ENCODE measurements at places on chromosomes 6 and 20.

DNA sequence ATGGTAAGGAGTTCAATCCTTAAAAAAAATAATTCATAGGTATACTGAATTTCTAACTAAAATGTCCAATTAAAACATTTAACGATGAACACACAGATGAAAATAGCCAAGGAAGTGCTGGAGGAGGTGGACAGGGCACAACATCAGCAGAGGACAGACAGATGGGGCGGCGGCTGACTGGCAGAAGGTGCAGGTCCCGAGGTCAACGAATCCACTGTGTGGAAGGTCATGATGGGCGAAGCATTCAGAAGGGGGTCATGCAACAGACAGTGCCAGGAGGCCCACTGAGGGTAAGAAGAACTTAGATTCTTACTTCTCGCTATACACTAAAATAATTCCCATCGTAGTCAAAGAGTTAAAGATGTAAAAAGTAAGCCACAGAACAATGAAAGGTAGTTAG, 34.2 kb upstream of the FRMD1 start:
- no peak for DNase-seq

GRCh38 chr20:49584418-49585382, 16.8 kb upstream of the PTGIS start:
- no peak for DNase-seq

DNA sequence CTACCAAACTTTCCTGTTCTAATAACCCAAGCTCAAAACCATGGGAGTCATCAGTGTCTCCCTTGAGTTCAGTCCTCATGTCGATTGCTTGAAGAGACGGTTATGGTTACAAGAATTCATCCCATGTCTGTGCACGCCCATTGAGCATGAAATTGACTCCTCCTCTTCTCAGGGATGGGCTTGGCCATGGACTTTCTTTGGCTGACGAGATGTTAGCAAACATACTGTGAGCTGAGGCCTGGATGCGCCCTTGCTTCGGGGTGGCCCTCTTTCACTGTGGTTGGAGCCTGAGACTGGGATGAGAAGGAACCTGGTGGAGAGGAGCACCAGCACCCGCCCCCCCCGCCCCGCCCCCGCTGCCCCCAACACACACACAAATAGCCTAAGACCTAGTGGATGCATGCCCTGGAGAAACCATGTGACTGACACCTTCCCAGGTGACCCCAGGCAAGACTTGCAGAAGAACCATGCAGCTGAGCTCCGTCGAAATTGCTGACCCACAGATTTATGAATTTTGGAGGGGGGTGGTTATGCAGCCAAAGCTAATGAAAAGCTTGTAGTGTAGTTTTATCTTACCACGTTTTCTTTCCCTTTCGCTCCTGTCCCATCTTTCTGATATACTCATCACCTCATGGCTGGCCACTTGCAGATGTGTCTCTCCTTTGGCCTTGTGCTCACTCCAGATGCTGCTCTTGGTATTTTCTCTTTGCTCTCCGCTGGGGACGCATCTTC, 231.4 kb downstream of the CDH4 start:
- DNase-seq = no peak

- DNase-seq = no peak
These were observed 114.5 kb downstream of the TOX2 start for GRCh38 chr20:44028868-44029847.

DNA sequence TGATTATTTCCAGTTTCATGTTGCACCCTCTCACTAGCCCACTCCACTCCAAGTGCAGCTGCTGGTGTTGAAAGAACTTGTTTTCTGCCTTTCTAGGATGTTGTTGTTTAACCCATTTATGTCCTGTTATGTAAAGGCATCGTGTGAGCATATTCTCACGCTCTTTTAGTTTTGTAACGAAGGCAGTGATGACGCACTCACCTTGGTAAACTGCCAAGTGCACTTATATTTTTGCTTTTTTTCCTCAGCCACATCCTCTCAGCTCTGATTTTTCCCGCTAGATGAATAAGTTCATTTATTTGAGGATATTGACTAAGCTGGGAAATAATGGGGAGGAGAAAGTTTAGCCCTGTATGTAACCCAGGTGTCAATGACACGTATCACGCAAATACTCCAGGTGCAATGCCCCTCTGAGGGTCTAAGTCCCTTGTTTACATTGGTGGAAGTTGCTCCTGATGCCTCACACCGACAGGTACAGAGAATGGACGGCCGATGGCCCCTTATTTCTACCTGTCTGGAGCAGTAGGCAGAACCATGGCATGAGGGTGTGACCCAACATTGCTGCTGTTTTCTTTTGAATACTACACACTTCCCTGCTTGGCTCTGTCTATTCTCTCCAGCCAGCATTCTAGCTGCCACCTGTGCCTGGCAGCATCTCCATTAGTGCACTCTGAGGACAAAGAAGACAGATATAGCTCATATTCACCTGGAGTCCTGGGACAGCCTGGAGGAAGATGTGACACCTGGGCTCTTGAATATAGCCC, 132.7 kb upstream of the SLC24A3 start:
- no peak for DNase-seq

DNA sequence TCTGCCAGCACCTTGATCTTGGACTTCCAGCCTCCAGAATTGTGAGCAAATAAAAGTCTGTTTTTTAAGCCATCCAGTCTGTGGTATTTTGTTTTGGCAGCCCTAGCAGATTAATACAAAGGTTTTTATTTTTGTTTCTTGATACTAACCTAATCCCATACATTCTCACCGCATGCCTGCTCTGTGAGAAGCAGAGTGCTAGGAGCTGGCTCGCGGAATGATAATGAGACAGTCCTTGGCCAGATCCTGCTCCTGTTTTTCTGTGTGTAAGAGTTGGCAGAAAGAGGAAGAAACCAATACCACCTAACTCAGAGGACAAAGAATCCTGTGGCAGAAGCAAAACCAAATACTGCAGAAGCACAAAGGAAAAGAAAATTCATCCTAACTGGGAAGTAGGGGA, 82.6 kb downstream of the KIF16B start:
- DNase-seq = no peak

GRCh38 chr6:26327450-26328264, 37.3 kb upstream of the BTN3A2 start:
- DNase-seq = peak; percentile 50

GRCh38 chr6:6007366-6008088, 802 bp upstream of the NRN1 start:
- no peak for DNase-seq

- DNase-seq = no peak
These were observed 1.6 kb upstream of the OLIG3 start for GRCh38 chr6:137495703-137496336.

DNA sequence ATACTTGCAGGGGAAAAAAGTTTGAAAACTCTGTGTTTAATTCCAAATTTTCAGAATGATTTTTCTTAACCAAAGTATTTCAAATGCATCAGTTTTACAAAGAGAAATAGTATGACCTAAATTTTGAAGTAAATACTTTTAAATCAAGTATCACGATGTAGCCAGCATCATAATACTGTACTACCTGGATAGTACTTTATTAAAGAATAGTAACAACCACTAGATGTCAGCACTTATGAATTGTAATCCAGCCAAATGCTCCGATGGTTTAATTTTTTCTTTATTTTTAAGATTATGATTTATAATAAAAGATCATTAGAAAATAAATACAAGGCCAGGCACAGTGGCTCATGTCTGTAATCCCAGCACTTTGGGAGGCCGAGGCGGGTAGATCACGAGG, 37.2 kb upstream of the HACE1 start:
- no peak for DNase-seq

- DNase-seq = no peak
These were observed 10.8 kb upstream of the MICAL1 start for GRCh38 chr6:109466212-109466923.

GRCh38 chr6:1464781-1465370, 75.5 kb downstream of the FOXF2 start:
- DNase-seq = no peak

DNA sequence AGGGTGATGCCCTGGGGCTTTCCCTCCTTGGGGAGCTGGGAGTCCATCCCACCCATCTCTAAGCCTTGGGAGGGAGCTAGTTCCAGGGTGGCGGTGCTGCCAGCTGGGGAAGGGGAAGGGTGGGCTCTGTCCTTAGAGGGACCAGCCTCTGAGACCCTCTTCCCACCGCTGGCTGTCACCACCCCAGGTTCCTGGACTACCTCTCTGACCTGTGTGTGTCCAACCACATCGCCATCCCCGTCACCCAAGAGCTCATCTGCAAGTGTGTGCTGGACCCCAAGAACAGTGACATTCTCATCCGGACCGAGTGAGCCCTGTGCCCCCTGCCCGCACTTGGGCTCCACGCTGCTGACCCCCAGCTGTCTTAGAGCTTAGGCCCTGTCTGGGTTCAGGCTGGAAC, 43.2 kb downstream of the UQCC2 start:
- DNase-seq = no peak
